ENCODE measurements at places on chromosomes 13 and 19. TPM values are rescaled to one million over a fixed set of nuclear protein-coding genes. Genes with fewer than 3 reads are reported as not detected.

Gene SYNGR4
- total RNA-seq = 0.20 TPM

DNA sequence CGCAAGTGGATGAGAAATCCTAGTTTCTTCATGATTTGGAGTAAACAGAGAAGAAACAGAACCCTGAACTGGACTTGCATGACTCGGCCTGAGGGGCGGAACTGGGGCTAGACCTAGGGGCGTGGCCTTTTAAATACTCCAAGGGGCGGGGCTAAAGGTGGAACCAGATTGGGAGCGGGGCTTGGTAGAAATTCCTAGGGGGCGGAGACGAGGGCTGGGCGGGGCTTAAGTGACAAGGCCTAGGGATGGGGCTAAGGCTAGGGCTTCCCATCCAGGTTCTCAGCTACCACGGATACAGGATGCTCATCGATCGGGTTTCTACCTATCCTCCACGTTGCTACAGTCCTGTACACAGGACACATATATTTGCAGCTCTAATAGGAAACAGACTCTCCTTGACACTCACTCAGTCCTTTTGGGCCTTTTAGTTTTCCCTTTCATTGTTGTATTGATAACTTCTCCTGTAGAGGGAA, 372 bp upstream of the ZNF699 start:
- DNase-seq = no peak

DNA sequence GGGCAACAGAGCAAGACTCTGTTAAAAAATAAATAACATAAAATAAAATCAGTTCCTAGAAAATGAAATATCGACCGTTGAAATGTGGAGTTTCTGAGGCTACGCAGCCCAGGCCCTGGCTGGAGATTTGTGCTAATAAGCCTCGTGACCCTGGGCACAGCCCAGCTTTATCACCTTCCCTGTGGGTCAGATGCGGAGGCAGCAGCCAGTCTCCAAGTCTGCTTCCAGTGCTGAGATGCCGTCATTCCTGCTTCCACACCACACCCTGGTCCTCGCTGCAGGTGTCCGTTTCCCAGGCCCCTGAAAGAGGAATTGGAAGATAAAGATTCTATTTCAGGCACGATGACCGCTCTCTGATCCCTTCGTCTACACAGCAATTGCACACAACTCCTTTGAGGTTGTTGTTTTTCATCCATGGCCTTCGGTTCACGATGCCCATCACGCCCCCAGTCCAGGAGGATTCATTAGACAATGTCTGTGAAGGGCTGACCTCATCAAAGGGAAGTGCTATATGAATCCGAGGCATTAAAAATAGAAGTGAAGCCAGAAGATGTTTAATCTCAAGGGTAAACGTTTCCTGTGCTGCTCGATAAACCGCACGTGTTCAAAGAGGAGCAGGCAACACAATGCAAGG, 48.3 kb upstream of the ATP11A start:
- DNase-seq = no peak

DNA sequence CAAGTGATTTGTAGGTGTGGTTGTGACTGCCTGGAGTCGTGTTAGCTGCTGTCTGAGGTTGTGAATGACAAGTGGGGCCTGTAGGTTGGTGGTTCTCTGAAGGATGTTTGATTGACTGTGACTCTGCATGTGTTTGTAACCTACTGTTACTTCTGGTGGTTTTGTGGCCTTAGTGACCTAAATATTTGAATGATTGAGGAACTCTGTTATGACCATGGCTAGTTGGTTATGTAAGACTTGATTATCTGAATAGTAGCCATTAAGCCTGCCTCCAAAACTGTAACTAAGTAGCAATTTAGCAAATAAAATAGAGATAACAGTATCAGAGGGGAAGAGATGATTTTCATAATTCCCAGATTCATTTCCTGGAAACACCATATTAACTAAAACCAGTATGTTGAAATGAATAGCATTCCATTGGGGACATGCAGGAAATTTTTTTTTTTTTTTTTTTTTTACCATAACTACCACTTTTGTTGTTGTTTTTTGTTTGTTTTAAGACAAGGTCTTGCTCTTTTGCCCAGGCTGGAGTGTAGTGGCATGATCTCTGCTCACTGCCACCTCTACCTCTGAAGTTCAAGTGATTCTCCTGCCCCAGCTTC, 865 bp downstream of the ZNF382 start:
- DNase-seq = no peak

DNA sequence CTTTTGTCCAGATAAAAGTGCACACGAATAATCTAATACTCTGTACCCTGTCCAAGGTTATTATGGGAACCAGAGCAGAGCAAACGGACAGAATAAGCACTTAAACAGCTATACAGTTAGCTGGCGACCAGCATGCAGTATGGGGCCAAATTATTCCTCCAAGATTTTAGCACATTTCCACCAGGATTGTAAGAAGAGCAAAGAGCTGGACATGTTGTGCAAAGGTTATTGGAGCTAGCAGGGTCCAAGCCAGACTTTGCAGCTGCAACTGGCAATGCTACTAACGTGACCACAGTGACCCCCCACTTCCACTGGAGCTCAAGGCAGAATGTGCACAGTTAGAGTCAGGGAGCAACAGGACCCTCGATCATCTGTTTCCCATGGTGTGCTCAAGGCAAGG, 89.9 kb downstream of the COL4A1 start:
- no peak for DNase-seq

Gene KLK10
- total RNA-seq = not detected

Gene KIR3DL1
- total RNA-seq = not detected

Gene ADGRE2
- not detected for total RNA-seq

GRCh38 chr19:28377077-28377476, 835.9 kb downstream of the UQCRFS1 start:
- peak; percentile 11 for DNase-seq
